Adipocyte (in vitro differentiated cells): ENCODE measurements at places on chromosomes 1 and 21.

DNA sequence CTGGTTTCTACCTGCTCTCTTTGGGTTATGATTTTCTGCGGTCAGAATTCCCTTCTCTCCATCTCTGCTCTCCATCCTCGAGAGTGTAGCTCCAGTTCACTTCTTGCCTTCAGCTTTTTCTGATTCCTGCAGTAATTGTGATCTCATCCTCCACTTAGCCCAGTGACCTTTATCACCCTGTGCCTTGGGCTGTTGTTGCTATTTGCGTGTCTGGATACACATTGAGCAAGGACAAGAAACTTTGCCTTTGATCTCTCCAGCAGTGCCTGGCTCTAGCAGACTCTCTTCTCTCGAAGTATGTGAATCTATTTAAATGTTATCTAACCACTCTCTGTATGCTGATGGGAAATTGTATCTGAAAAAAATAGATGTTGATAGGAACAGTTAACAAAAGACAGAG lies 76.4 kb upstream of the MARK1 start:
- DNase-seq = no peak

- peak; percentile 86 for DNase-seq
Observed at GRCh38 chr1:29237129-29237821, 953 bp downstream of the PTPRU start.

DNA sequence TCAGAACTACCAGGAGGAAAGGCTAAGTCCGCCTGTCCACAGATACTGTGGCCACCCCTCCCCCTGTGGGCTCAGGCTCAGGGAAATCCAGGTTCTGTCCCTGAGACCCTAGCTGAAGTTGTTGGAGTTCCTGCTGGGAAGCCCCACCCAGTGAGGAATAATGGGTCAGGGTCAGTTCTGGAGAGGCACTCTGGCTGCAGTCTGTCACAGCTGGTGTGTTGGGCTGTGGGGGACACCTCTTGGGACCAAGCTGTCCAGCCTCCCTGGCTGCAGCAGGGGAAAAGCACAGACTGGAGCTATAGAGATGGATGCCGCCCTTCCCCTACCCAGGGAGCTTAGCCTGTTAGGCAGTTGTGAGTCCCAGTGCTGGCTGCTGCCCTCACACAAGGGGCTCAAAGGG lies 65.1 kb upstream of the RGS21 start:
- DNase-seq = no peak

GRCh38 chr1:109204484-109204883 lies 9.2 kb upstream of the SARS1 start:
- DNase-seq = no peak

- DNase-seq = no peak
Observed at GRCh38 chr1:181405584-181405983, 77.7 kb upstream of the CACNA1E start.

DNA sequence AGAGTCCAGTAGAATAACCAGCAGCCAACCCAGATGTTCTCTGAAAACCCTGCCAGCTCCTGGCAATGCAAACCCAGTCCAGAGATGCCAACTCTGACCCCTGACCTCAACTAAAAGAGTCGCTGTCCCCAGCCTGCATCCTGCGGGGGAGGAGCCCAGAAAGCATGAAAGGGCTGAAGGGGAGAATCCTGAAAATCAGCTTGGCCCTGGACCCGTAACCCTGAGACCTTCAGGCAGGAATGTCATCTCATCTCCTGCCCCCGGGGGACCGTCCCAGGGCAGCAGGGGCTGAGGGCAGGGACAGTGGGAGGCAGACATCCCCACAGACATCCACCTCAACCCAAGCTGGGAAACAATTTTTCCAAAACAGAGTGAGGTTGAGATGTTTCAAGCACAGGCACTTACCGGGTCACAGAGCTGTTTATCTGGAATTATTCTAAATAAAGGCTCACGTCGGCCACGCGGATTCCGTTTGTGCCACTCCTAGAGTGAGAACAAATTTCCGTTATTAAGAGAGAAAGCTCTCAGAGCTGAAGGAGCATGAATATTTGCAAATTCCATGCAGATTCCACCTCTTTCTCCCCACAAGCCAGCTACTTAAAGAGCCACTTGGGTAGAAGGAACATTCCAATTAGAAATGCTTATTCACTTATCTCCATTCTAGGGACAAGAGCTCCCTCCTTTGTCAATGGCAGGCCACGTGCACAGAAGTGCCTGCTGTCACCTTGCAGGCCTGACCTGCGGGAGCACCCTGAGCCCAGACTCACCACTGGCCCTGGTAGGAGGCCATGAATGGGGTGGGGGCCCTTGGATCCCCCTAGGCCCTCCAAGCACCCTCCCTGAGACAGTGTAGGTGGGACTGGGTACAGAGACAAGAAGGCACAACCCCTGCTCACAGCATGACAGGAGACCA lies 240.1 kb downstream of the NPHP4 start:
- no peak for DNase-seq

DNA sequence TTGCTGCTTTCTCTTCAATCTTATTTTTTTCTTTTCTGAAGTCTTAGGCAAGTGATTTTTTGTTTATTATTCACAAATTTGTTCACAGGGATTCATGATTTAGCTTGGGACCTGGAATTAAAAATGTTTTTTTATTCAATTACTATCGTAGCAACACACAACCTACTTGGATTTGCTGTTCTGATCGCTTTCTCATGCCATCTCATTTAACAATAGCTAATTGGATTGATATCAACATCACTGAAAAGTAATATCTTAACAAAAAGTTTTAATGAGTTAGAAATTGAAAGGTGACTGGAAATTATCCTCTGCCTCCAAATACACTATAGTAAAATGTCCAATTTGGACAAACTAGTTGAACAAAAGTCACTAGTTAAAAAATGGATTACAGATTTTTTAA lies 32.4 kb downstream of the MAP3K21 start:
- DNase-seq = no peak

DNA sequence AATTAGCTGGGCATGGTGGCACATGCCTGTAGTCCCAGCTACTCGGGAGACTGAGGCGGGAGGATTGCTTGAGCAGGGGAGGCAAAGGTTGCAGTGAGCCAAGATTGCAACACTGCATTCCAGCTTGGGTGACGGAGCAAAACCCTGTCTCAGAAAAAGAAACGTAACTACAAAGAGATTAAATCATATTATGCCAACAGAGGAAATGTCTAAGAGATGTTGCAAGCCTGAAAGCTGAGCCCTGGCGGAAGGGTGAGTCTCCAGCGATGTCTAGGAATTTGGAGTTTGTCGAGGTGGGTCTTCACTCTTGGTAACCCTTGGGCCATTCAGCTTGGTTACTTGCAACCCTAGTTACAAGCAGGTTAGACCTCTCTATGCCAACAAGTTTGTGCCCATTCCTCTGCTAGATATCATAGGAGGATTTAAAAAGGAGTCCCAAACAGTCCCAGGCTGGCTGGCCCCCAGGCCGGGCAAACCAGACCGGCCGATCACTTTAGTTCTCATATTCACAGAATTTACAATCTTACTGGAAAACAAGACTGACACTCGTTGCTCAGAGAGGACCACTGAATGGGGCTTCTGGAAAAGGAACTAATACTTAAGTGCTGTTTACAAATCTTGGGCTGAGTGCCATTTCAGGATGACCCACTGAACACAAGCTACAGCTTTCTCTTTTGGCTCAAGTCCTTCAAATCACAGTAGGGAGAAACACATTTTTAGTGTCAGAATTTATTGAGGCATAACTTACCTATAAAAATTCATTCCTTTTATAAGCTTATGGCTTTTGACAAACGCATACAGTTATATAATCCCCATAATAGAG lies 27.1 kb downstream of the SLC30A1 start:
- DNase-seq = peak; percentile 44

DNA sequence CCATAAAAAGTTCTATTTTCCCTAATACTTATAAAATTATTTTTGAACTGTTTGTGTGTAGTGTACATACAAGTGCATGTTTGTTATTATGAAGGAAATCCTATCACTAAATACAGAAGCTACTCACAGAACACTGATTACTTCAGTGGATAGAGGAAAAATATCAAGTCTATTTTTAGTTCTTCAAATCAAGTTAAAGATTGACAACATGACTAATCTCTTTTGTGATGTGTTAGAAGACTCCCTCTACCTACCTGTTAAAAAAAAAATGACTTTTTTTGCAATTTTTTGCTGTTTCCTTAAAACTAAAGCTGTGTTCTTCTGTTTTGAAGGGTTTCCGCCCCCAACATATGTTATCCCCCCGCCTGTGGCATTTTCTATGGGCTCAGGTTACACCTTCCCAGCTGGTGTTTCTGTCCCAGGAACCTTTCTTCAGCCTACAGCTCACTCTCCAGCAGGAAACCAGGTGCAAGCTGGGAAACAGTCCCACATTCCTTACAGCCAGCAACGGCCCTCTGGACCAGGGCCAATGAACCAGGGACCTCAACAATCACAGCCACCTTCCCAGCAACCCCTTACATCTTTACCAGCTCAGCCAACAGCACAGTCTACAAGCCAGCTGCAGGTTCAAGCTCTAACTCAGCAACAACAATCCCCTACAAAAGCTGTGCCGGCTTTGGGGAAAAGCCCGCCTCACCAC lies 45.5 kb downstream of the NCF2 start:
- no peak for DNase-seq

DNA sequence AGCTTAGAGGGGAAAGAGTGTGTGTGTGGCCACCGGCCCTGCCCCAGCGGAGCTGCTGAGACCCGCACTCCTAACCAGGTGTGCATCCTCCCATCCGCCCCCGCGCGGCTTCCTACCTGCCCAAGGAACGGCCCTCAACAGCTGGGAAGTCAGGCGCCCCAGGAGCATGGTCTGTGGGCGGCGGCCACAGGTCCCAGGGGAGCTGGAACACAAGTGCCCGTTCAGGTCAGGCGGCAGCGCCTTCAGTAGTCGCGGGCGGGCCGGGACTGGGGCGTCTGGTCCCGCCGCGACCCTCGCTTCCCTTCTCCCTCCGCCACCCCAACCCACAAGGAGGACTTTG lies 448 bp downstream of the AURKAIP1 start:
- peak; percentile 53 for DNase-seq

DNA sequence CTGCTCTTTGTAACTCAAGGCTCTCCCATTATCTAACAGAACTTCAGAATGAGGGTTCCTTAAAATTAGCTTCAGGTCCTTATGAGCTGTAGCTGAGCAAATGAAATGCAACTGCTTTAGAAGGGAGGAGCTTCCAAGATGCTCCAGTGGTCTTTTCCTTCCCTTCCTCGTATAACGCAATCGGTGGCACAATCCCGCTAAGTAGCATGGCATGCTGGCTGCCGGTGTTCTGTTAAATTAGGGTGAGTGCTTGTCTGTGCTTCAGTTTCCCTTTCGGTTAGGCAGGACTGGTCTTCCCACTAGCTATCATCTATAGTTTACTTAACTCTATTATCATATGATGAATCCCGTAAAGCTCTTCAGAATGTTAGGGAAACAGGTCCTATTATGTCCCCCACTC lies 917 bp downstream of the KIAA0040 start:
- peak; percentile 38 for DNase-seq

- peak; percentile 87 for DNase-seq
Observed at GRCh38 chr1:6275826-6276782, 15.2 kb upstream of the GPR153 start.

DNA sequence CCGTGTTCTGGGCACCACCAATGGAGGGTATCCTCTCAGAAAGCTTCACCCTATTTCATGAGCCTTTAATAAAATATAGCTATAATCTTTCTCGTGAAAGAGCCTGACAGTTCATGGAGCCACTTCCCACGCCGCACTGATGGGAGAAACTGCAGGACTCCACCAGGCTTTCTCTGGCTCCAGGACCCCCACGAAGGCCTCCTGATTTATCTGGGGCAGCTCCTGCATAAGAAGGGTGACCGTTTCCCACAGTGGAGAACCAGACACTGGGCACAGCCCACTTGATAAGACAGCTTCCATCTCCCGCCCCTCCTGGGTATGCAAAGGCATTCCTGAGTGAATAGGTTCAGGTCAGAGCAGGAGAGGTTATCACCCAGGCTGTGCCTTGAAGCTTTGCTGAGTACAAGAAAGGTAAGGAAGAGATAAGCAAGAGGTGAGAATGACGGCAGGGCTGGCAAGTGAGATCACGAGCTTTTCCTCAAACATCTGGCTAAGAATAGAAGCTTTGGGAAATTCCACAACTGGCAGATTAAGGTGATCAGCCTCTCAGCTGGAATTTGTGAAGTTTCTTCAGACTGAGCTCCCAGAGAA lies 499.8 kb downstream of the KIF26B start:
- no peak for DNase-seq

DNA sequence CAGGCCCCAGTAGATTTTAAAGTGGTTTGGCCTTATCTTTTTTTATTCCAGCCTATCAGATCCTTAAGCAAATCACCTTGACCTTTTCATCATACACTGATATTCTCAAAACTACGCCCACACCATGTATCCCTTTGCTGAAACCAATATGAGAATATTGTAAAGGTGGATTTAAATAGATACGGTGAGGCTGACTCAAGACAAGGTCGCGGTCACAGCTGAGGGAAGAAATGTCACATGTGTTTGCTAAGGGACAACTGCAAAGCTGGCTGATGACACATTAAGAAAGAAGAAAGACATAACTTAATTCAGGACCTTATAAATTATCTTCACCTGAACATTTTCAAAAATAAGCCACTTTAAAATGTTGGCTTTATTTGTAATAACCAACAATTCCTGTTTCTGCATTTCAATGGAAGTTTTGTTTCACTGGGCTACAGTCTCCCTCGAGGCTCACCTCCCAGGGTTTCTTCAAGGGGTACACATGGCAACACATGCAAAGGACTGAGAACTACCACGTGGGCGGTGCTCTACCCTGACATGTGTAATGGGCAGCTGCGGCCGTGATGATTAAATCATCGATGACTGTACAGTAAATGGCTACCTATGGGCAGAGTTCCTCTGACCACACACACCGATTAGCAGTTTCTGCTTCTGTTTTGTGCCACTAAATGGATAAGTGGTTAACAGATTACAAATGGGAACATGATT lies 189.5 kb downstream of the SIPA1L2 start:
- DNase-seq = no peak

DNA sequence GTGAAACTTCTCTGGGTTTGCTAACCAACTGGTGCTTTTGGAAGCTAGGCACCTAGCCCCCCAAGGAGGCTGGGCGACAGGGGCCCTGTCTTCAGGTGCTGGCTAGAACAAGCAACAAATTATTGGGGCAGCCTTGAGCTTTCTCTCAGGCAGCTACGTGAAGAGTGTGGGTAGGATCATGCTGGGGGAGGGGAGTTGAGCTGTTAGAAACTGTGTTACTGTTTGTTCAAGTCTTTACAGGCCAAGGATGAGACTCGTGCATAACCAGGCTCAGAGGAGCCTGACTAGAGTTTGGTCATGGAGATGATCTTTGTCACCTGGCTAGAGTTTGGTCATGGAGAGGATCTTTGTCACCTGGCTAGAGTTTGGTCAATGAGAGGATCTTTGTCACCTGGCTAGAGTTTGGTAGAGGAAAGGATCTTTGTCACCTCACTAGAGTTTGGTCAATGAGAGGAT lies 12.6 kb upstream of the SCCPDH start:
- no peak for DNase-seq

GRCh38 chr1:194067772-194068171 lies 881.4 kb upstream of the B3GALT2 start:
- no peak for DNase-seq

- no peak for DNase-seq
Observed at GRCh38 chr1:82879701-82880305, 1079.1 kb downstream of the ADGRL2 start.
